ENCODE measurements at places on chromosomes 12 and 14. TPM values are rescaled to one million over a fixed set of nuclear protein-coding genes. Genes with fewer than 3 reads are reported as not detected.

Gene ST8SIA1
- 0.21 TPM for polyA plus RNA-seq

Gene GPN3
- polyA plus RNA-seq, result 42.3 TPM

Gene TSHR
- polyA plus RNA-seq, result not detected

Gene CMA1
- polyA plus RNA-seq, result not detected

Gene RFX4
- not detected for polyA plus RNA-seq

Gene EML1
- 29.2 TPM for polyA plus RNA-seq

Gene TNFAIP2
- polyA plus RNA-seq, result 254 TPM

Gene ACRBP
- polyA plus RNA-seq, result 0.36 TPM

Gene ART4
- polyA plus RNA-seq, result not detected

Gene PLCZ1
- not detected for polyA plus RNA-seq

Gene KLRC3
- not detected for polyA plus RNA-seq

Gene KLHL33
- polyA plus RNA-seq, result not detected

Gene NYNRIN
- 0.17 TPM for polyA plus RNA-seq

Gene PAWR
- polyA plus RNA-seq, result 44.9 TPM

Gene OR4K15
- not detected for polyA plus RNA-seq

Gene ARMH4
- polyA plus RNA-seq, result 0.15 TPM

Gene BDKRB1
- 2.8 TPM for polyA plus RNA-seq

Gene GLT8D2
- polyA plus RNA-seq, result 0.27 TPM

Measured in A549 (cell line).